ENCODE measurements at places on chromosomes 3 and 15. TPM values are rescaled to one million over a fixed set of nuclear protein-coding genes. Genes with fewer than 3 reads are reported as not detected.

Gene CCR3
- not detected for total RNA-seq

Gene GREM1
- total RNA-seq = 10.6 TPM

Gene CTXN2
- 0.05 TPM for total RNA-seq

Gene WDR76
- 11.5 TPM for total RNA-seq

Gene EPB42
- not detected for total RNA-seq

Gene TNFSF10
- total RNA-seq = 0.11 TPM

Gene UROC1
- not detected for total RNA-seq

Gene PCOLCE2
- 29.0 TPM for total RNA-seq

Gene ARHGAP31
- 1.4 TPM for total RNA-seq

Gene APOD
- 0.50 TPM for total RNA-seq

Gene PPM1L
- 0.50 TPM for total RNA-seq

Gene PCLAF
- total RNA-seq = 160 TPM

Measured in A549 treated with CORT108297 at 1 μM for 4 hours (cell line).